ENCODE measurements at places on chromosomes 3 and 15. TPM values are rescaled to one million over a fixed set of nuclear protein-coding genes. Genes with fewer than 3 reads are reported as not detected.

- DNase-seq: no peak
These were observed 56.2 kb upstream of the HES1 start for GRCh38 chr3:194079702-194080172.

DNA sequence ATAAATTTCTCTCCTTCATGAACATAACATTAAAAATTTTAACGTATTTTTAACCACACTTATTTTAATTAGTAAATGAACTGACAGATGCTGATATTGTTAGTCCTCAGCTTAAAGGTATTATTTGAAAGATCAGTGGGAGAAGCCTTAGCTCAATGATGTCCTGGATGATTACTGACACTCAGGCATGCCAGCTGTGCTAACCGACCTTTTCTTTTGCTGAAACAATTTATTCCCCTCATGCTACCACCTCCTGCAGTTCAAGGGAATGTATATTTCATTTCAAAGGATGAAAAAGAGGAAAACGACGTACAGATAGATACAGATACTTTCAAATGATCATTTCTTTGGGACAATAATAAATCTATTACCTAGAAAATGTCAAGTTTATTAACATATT is 620.8 kb downstream of the FGF12 start:
- DNase-seq: no peak

- peak; percentile 87 for DNase-seq
These were observed 89.3 kb downstream of the LRRK1 start for GRCh38 chr15:101008158-101009139.

DNA sequence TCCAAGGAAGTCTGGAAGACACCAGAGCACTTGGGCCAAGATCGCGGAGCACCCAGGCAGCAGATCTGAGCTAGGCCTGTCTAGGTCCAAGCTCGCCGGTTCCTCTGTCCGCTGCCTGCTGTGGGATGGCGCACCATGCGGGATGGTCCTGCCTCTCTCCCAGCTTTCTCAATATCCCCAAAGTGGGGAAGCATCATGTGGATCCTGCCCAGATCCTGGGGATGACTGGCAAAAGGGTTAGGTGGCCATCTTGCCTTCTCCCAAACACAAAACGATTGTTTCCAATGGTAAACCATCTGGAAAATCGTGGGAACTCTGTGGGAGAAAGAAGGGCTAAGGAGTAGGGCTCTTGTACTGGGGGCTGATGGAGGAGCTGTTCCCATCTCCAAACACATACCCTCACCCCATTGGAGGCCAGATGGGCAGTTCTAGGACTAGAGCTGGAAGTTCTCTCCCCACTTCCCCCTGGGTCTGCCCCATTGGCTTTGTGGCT is 8.9 kb downstream of the PRKCD start:
- no peak for DNase-seq

- no peak for DNase-seq
These were observed 25.7 kb downstream of the GJD2 start for GRCh38 chr15:34729056-34729455.

- peak; percentile 64 for DNase-seq
These were observed 31.8 kb downstream of the IRAK2 start for GRCh38 chr3:10196389-10197052.

DNA sequence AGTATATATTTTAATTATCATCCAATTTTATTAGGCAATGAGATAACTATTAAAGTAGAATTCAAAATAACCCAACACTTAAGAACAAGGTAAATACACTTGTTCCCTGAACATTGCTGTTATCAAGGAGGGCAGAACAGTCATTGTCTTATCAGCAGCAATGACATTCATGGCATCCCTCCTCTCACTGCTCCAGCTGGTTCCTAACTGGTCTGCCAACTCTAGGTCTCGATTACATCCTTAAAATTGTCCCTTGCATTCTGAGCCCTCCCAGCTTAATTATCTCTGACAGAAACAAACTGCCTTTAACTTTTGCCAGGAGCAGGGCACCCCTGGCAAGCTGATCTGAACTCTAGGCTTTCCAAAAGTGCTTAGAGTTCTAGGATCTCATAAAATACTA is 14.0 kb upstream of the DYNC1LI1 start:
- no peak for DNase-seq

GRCh38 chr3:160403796-160404470 is 4.5 kb downstream of the SMC4 start:
- peak; percentile 52 for DNase-seq

DNA sequence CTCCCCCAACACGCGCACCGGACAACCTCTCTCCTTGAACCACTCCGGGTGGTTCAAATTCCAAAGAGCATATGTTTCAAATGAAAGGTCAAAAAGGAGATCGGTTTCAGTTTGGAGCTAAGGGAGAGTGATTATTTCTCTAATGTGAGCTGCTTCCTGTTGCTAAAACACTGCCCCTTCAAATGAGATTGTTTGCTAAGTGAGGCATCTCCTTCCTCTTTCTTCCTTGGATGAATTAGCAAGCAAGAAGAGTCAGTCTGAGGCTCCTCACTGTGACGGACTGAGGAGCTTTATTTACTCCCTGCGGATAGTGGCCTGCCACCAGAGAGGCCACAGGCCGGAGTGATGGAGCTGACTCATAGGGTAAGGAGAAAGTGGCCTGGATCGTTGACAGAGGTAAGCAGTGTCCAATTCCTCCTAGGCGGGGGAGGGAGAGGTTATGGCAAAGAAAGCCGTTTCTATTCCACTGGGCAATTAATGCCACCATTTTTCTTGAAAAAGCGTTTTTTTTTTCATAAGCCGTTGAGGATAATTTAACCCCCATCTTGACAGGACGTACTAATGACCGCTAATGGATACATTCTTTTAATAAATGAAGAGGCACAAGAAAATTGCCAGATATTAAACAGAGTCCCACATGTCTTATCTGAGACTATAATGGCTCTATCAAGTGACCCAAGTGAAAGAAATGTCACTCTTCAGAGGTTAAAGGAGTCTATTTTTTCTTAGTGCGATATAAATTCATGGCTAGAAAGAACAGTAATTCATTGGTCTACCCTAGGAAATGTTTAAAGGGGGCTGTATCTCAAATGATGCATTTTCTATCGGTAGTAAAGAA is 167.0 kb upstream of the ANKRD28 start:
- DNase-seq: peak; percentile 60

DNA sequence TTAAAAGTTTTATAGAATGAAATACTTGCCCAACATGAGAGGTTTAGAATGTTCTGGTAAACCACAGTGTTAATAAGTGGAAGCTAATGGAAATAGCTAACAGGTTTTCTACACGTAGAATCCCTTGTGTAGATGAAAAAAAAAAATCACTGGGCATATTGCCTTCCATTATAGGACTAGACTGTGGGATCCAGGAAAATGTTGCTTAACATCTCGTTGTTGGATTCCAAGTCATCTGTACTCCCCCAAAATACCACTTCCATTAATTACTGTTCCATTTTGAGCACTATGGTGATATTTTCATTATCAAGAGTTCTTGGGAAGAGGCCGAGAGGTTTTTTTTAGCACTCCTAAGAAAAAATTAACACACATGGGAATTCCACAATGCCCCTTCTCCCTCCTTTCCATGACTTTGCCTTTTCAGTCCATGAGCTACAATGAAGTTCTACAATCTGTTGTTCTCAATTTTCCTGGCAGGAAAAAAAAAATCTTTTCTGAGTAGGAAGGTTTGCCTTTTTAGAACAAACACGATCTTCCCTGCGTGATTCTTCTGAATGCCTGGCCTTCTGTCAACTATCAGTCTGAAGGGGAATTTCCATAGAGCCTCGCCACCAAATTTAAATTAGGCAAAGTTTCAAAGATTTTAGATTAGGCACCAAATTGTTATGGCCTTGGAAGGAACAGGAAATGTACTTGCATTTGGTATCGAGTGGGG is 74.4 kb upstream of the CTDSPL start:
- peak; percentile 7 for DNase-seq

DNA sequence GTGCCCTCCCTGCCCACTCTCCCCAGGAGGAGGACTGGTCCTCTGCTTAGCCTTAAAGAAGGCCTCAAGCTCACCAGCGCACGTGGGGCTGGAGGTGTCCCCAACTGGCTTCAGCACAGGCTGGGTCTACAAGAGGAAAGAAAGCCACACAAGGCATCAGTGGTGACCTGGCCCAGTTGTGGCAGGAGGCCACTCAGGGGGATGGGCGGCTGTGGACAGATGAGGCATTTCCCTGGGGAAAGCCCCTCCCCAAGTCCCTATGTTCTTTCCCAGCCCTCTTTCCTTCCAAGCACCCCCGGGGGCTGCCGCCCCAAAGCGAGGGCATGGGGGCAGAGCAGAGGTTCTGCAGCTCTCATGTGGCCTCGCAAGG is 155.2 kb upstream of the TLE3 start:
- DNase-seq: no peak

DNA sequence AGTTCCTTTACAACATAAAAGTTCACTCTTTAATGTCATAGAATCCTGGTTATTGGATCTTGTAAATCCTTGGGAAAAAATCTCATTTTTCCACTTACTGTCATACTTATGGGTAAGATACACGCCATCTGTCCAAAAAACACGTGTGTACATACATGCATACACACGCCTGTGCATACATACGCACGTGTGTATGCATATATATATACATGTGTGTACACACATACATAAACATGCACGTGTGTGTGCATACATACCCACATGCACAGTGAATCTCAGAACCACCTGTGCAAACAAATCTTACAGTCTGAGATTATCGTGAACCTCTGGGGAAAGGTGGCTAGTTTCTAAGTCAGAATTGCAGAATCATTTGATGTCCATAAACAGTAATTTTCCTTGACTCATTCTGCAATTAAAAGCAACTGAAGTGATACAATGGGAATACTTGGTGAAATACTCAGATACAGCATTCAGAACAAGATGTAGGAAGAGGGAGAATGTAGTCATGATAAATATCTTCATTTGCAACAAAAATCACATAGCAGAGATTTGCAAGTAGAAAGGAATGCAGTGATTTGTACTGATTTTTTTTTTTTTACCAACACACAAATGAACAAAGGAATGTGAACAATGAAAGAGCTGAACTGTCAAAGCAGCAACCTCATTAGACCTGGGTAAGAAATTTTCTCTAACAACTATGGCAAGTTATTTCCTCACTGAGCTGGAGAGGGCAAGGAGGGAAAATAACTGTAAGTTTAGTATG is 160.6 kb upstream of the POU1F1 start:
- no peak for DNase-seq

- no peak for DNase-seq
These were observed 149.9 kb downstream of the LRRK1 start for GRCh38 chr15:101068961-101069653.

DNA sequence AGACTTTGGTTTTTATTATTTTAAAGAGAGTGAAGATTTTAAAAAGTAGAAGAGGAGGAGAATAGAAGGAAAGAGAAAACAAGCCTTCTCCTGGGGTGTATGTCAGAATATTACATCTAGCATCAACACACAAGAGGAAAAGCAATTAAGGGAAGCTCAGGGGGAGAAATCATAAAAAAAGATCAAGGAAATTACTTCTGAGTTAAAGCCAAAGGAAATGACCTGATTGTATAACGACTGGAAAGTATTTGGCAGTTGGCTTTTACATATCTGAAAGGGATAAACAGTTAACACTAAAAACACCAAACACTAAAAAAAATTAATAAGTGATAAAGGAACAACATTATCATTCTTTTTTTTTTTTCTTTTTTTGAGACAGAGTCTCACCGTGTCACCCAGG is 58.4 kb downstream of the CPNE4 start:
- DNase-seq: no peak

DNA sequence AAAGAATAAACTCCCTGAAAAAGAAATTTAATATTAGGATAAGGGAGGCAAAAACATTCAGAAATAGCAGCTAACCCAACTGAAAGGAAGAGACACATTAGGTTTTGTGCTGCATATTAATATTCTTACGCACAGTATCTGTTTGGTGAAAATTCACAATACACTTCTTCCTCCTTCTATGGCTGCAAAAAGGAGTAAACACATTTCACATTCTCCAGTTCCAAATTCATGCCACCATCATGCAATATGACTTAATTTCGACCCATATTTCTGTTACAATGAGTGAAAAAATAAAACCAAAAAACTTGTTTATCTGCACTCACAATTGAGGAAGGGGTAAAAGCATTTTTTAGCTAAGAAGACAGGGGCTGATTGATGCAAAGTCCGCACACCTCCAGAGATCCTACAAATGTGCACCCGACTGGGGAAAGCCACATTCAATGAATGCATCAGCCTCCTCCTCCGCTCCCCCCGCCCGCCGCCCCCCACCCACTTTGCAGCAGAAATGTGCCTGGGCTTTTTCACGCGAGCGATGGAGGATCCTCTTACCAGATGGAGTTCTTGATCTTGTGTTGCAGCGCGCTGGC is 1.0 kb downstream of the RFX7 start:
- DNase-seq: peak; percentile 14

GRCh38 chr3:5304789-5305683 is 117.5 kb downstream of the EDEM1 start:
- DNase-seq: peak; percentile 48

- DNase-seq: no peak
These were observed 198.4 kb downstream of the KCNH8 start for GRCh38 chr3:19346759-19347158.

DNA sequence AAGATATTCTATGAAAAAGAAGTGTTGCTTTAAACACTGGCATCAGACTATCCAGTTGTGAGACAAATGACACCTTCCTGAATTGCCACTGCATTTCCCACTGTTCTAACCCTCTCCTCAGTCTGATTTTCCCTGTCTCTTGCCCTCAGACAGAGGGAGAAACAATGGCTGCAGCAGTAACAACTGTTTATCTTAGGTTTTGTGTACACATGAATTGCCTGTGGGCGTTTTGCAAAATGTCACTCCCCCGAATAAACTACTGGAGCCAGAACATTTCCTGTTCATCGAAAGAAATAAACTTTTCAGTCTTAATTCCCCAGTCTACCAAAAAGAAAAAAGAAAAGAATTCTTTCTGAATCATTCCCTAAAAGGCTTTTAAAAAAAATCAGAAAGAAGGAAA is 155.1 kb downstream of the MAGI1 start:
- peak; percentile 30 for DNase-seq

GRCh38 chr3:177463863-177464262 is 266.6 kb upstream of the TBL1XR1 start:
- no peak for DNase-seq

DNA sequence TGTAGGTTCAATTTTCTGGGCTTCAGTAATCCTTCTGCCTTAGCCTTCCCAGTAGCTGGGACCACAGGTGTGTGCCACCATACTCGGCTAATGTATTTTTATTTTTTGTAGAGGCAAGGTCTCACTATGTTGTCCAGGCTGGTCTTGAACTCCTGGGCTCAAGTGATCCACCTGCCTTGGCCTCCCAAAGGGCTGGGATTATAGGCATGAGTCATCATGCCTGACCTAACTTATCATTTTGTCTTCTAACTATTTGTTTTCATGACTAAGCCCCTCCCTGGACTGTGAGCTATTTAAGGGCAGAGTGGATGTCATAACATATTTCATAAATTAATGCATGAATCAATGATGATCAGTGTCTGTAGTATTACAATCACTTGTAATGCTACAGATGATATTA is 56.1 kb upstream of the PIAS1 start:
- no peak for DNase-seq

GRCh38 chr3:120559242-120560061 is 36.7 kb upstream of the NDUFB4 start:
- peak; percentile 56 for DNase-seq

ALPK3 gene
- total RNA-seq: 38.8 TPM

SYNPR gene
- total RNA-seq: not detected

CP gene
- 1.0 TPM for total RNA-seq

LIPH gene
- total RNA-seq: not detected

NDN gene
- 40.3 TPM for total RNA-seq

PLIN1 gene
- total RNA-seq: under 0.01 TPM

TMCO5A gene
- total RNA-seq: not detected

PLCB2 gene
- total RNA-seq: under 0.01 TPM

CERS3 gene
- not detected for total RNA-seq

NLGN1 gene
- total RNA-seq: 2.6 TPM

ITGA11 gene
- total RNA-seq: 12.9 TPM

All from dermis blood vessel endothelial cell (primary cell).